SK-N-MC (cell line): ENCODE measurements at places on chromosomes 2 and 18.

DNA sequence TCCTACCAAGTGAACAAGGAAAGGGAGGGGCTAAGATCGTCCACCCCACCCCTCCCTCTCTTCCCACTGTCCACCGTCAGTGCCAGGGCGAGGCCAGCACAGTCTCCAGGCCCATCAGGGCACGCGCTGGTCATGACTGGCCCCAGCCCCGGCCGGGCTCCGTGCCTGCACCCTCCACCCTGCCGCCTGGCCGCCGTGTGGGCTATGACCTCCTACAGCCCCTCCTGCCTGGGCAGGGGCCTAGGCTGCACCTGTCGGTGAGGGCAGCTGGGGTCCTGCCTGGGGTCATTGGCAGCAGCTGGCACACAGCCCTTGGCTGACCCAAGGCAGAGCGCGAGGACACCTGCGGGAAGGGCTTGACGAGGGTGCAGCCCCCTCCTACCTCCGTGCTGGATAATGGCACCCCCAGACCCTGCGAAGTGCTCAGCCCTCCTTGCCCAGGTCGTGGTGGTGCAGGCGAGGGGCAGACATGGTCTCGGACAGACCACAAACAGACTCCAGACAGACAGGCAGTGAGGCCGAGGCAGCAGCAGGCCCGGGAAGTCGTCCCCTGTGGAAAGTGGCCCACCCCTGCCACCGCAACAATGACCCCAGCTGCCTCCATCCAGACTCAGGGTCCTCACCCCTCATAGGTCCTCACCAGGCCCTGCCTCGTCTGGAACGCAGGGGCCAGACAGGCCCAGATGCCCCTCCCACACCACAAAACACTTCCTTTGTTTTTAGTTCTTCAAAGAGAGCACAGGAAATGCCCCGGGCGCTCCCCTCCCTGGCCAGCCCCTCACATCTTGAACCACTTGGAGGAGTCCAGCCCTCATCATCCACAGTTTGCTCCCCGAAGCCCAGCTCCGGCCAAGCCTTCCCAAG is 43.1 kb upstream of the GPC1 start:
- DNase-seq: no peak

DNA sequence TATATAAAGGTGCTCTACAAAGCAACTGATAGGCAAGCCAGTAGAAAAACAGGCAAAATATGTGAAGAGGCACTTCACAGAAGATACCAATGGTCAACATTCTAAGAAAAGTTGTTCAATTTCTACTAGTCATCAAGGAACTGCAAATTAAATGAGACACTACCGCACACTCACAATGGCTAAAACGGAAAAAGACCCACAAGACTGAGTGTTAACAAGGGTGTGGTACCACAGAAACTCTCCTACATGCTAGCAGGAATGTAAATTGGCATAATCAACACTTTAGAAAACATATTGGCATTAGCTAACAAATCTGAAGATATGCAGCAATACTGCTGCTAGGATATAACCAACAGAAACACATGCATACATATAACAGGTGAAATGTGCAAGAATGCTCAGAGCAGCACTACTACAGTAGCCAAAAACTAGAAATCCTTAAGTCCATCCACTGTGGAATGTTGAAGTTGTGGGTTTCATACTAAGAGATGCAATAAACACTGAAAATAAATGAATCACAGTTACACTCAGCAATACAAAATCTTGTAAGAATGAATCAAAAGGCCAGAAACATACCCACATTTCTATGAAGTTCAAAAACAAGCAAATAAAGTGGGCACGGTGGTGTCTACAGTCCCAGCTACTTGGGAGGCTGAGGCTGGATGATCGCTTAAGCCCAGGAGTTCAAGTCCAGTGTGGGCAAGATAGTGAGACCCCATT is 9.2 kb downstream of the RNU4ATAC start:
- DNase-seq: no peak

GRCh38 chr2:195709901-195710806 is 53.1 kb downstream of the SLC39A10 start:
- no peak for DNase-seq

DNA sequence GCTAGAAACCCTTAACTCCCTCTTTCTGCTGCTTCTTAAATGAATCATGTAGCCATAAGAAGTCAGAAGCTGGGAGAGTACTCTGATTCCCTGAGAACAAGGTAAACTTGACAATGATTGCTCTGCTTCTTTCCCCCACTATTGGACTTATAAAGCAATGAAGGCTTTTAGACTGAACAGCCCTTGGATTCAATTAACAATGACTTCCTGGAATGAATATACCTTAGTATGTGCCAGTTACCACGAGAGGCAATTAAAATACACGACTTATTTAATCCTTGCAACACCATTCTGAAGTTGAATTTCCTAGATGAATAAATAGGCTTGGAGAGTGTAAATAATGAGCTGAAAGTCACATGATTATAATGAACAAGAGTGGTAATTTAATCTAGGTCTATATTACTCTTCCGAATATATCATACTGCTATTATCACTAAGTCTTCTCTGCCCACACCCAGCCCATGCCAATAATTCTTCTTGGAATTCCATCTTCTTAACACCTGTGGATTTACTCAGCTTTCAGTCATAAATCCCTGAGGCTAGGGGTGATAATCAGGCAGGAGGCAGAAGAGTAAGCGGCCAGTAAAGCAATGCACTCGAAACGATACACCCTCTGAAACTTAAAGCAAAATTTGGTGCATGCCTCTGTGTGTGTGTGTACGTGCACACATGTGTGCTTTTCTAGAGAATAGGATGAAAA is 170.2 kb downstream of the ATAD2B start:
- no peak for DNase-seq

- no peak for DNase-seq
Observed at GRCh38 chr2:237043866-237044265, 41.8 kb upstream of the COPS8 start.
